HT1080 (cell line): ENCODE measurements at places on chromosomes 4 and X. TPM values are rescaled to one million over a fixed set of nuclear protein-coding genes. Genes with fewer than 3 reads are reported as not detected.

ATP11C gene
- total RNA-seq, result 20.9 and 27.0 TPM in 2 replicates

CCKAR gene
- total RNA-seq, result not detected in 2 replicates

MAGEA12 gene
- 142 and 151 TPM in 2 replicates for total RNA-seq

GAGE12E gene
- not detected in 2 replicates for total RNA-seq

DUX4 gene
- not detected in 2 replicates for total RNA-seq

UBL4A gene
- 54.5 and 61.7 TPM in 2 replicates for total RNA-seq

CCDC149 gene
- 0.64 and 1.0 TPM in 2 replicates for total RNA-seq

PNMA6F gene
- total RNA-seq, result not detected in 2 replicates

XPNPEP2 gene
- total RNA-seq, result not detected in 2 replicates

FRAS1 gene
- total RNA-seq, result 1.3 and 2.1 TPM in 2 replicates

TRIM60 gene
- not detected in 2 replicates for total RNA-seq
